ENCODE measurements at places on chromosomes 2 and 18. TPM values are rescaled to one million over a fixed set of nuclear protein-coding genes. Genes with fewer than 3 reads are reported as not detected.

Gene SP5
- 0.41 TPM for total RNA-seq

GRCh38 chr18:23453680-23454058, 582 bp downstream of the RIOK3 start:
- no peak for DNase-seq

GRCh38 chr18:43879415-43879814, 602.1 kb upstream of the SYT4 start:
- DNase-seq, result no peak

GRCh38 chr2:52931660-52932059, 835.9 kb upstream of the CHAC2 start:
- DNase-seq, result no peak

GRCh38 chr2:45978302-45978859, 318.8 kb upstream of the EPAS1 start:
- no peak for DNase-seq

Gene SGO2
- 3.0 TPM for total RNA-seq

Gene USP34
- 125 TPM for total RNA-seq

DNA sequence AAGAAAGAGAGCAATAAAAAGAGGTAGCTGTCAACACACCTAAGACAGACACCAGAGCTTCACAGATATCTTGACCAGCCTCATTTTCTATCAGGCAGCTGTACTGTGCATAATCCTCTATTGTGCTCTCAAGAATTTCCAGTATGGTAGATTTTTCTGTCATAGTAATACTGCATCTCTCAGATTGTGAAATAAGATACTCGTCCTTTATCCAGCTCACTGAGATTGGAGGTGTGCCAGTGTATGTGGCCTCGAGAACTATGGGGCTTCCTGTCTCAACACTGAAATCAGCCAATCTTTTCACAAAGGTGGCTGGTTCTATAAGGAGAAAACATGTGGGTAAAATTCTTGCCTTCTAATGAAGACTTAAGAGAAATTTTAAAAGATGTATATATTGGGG, 88.9 kb downstream of the TTN start:
- DNase-seq, result no peak

All from transverse colon (tissue), 4 donors.